GDM1 (cell line): ENCODE measurements at places on chromosomes 1 and 21.
A peak's percentile ranks its signal among the peaks of the same experiment; 100 is the strongest.

- DNase-seq = no peak
Measured at GRCh38 chr1:31704271-31705079, 658 bp upstream of the COL16A1 start.

DNA sequence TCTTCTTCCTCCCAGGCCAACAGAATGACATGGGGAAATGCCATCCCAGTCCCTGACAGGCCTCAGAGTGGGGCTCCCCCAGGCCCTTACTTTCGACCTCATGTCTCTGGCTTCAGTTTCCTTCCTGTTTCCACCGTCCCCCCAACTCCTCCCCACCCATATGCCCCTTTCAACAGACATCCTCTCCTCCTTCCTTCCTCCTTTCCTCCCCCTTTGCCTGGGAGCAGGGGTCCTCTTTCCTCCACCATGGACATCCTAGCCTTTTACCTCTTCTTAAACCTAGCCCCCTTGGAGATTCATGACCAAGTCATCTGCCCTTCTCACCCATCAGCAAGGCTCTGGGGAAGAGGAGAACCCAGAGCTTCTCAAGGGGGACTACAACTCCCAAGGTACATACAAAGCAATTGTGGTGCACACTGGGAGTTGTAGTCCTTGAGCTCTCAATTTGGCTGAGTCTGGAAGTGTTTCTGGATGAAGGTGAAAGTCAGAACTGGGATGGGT is 4.0 kb downstream of the ZBTB7B start:
- DNase-seq = peak; percentile 53

DNA sequence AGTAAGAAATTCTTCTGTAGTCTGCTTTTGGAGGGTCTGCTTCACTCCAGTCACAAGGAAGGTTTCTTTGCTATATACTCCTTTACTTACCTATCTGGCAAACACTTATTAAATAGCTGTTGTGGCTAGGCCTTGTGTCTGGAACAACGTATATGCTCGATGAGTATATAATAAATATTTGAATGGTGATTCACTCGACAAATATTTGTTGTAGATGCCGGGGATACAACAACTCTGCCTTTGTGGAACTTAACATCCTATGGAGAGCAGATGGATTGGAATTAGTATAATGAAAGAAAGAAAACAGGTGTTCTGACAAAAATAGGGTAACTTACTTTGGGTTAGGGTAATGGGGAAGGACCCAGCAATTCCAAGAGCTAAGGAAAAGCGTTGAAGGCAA is 31.1 kb downstream of the KPNA6 start:
- no peak for DNase-seq

DNA sequence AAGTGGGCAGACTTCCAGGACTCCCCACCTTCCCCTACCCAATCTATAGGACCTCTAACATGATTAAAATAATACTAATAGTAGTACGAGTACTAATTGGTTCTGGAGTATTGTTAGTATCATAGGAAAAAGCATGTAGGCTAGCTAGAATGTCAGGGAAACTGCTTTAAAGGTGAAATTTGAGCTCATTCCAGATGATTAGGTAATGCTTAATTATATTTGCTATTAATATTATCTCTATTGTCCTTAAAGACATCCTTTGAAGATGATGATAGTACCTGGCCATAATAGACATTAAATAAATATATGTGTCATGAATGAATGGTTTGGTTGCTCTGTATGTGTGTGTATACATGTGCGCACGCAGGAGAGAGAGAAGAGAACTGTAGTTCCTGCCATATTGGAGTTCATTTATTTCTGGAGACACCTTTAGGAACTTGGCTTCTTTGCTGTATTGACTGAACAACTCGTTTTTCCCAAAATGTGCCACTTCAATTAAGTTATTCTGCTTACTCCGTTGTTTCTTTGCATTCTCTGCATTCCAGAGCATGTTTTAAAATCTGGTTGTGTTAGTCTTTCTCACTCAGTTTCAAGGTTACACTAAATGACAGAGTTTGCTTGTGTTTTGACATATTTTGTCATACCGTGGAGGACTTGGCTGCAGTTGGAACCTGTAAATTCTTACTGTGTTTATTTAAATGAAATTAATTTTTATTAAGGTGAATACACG is 117.1 kb downstream of the OSBPL9 start:
- no peak for DNase-seq

- no peak for DNase-seq
Measured at GRCh38 chr1:186806477-186806876, 22.3 kb upstream of the PLA2G4A start.

DNA sequence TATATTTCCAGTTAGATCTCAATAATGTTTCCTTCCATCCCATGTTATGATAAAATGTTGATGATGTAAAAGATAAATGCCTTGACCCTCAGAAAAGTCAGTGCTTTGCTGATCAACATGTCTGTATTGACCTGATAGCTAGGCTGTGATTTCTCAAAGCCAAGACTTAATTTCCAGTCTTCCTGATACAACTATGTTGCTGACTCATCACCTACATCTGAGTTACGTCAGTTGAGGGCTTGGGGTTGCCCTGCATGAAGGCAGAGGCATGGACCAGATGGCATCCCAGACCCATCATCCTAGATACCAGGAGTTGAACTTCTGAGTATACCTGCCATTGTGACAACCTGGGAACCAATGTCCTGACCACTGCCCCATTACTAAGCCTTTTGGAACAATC is 4.8 kb downstream of the LCE1D start:
- no peak for DNase-seq

DNA sequence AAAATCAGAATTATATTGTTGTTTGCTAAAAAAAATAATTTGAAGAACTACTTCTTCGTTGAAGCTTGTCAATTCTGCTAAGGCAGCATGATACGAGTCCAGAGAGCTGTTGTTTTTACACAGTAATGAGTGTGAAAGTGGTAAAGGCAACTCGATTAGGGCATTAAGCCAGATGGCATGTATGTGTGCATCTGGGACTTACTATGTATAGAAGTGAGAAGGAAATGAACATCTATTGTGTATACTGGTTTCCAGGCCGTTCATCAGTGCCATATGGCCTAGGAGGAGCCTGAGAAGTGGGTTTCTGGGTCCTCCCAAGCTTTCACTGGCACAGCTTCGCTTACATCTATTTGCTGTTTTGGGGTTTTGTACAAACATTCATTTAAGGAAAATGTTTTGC is 5.7 kb downstream of the CTPS1 start:
- DNase-seq = no peak

DNA sequence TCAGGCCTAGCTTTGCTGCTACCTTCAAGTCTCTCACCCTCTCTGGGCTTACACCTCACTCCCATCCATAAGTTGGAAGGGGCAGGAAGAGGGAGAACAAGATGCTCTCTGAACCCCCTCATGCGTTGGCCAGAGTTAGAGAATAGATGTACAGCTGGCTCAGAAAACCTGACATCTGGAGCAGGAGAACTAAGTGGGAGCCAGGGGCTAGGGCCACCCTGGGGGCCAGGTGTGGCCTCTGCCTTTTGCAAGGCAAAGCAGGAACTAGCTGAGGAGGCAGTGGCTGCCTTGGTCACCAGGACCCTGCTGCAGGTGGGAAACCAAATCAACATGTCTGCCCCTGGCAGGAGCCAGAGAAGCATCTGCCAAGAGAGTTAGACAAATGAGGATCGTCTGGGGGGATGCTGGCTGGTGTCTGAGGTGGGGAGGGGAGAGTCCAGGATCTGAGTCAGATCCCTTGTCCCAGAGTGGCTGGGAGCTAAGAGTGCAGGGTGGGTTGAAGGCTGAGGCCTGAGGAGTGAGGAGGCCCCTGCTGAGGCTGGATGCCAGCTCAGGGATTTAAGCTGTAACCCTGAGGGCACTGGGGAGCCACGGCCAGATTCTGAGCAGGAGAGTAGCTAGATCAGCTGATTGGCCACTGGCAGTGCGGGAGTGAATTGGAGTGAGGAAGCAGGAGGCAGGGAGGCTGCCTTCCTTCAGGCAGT is 115.0 kb downstream of the EPHB2 start:
- DNase-seq = no peak

- no peak for DNase-seq
Measured at GRCh38 chr21:17416139-17416538, 96.7 kb upstream of the CXADR start.

DNA sequence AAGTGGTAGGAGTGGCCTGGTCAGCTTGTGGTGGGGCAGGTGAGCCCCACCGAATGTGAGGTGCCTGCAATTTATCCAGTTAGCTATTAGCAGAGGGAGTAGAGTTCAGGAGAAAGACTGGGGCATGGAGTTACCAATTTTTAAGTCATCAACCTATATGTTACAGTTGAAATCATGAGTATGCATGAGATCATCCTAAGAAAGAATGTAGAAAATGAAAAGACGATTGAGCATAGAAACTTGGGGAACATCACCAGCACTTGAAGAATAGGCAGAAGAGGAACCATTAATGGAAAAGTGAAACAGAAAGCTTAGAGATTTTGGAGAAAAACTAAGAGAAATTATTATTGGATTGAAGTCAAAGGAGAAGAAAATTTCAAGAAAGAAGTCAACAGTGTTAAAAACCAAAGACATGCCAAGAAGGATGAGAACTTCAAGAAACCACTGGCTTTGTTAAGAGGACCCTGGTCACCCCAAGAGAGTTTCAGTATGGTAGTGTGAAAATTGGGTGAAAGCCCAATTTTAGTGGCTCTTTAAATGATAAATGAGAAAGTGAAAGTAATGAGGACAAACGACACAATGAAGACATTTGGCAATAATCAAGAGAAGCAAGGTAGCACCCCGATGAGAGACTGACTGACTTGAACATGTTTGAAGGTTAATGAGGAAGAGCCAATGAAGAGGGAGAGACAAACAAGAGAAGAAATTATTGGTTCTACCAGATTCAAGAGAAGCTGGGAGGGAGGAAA is 36.7 kb downstream of the DNASE2B start:
- DNase-seq = no peak

GRCh38 chr1:27934818-27935549 is at the start of gene SMPDL3B:
Gene SMPDL3B, plus strand, starts transcription at chr1:27935000. Its CDS starts 184 bp downstream, at chr1:27935184.
- DNase-seq = peak; percentile 32

GRCh38 chr21:33011462-33011861 is 14.3 kb upstream of the OLIG2 start:
- no peak for DNase-seq

DNA sequence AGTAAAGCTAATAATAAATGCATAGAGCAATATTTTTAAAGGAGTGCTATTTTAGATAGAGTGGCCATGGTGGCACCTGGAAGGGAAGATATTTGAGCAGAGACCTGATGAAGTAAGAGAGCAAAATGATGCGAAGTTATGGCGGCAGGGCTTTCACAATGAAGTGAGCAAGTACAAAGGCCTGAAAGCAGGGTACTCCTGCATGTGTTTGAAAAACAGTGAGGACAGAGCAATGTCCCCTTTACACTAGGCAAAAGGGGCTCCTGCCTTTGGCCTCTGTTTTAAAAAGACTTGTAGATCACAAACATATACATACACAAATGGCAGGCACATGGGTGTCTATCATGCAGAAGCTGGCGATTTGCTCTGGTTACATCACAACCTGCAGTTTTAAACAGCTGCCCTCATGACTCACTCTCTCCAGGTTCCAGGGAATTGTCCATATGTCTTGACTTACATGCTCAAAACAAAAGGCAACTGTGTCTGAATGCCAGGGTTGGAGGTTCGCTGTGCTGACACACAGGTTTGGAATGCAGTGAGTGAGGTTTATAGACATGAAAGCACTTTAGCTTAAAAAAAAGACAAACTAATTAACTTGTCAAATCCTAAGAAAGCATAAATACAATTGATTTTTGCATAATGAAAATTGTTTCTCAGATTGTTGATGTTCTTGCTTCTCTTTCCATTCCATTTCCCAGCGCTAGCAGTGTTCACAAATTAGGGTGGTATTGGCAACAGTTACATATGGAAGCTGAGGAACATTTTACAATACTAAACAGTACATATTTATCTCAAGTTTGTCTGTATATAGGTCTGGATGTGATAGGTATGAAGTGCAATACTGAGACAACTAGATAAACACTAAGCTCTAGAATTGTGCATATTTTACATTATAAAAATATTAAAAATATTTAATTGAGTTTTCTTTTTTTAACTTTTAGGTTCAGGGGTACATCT is 313.9 kb downstream of the BARHL2 start:
- DNase-seq = no peak

DNA sequence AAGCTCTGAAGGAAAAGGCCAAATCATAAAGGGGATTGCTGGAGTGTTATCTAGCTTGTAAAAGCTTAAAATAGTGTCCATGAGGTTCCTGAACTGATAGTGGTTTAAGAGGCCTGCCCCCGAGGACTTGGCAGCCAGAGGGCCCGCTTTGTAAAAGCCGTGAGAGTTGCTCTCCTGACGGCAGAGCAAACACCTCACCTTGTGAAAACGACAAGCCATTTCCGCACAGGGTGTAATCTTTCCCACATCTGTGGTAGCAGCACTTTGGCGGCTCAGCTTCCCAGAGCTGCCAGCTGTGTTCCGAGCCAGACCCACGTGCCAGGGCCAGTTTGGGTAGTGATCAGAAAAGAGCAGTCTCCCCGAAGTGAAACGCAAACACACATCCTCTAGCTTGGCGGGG is 37.0 kb downstream of the SERBP1 start:
- no peak for DNase-seq

DNA sequence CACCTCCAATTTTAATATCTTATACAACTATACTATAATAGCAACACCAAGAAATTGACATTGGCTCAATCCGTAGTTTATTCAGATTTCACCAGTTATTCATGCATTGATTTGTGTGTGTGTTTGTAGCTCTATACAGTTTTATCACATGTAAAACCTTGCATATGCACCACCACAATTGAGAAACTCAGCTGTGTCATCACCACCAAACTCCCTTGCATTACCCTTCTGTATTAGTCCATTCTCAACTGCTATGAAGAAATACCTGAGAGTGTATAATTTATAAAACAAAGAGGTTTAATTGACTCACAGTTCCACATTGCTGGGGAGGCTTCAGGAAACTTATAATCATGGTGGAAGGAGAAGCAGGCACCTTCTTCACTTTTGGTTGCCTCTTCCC is 162.1 kb downstream of the PATJ start:
- DNase-seq = no peak

- no peak for DNase-seq
Measured at GRCh38 chr1:39509360-39510009, 18.0 kb downstream of the BMP8A start.

DNA sequence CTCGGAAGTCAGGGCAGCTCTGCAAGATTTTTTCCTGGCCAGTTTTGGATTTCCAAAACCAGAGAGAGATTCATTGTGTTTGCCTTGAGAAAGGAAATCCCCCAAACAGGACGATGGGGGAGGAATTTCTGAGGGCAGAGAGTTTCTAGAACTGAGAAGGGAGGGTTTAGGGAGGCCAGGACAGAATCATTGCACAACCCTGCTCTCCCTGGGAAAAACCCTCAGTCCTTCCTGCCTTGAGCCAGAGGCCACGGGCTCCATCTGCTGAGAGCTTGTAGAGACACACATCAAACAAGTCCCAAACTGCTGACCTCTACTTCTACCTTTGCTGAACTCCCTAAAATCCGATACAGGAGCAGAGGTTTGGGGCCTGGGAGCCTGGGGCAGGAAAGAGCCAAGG is 99.7 kb downstream of the NMNAT2 start:
- DNase-seq = no peak

DNA sequence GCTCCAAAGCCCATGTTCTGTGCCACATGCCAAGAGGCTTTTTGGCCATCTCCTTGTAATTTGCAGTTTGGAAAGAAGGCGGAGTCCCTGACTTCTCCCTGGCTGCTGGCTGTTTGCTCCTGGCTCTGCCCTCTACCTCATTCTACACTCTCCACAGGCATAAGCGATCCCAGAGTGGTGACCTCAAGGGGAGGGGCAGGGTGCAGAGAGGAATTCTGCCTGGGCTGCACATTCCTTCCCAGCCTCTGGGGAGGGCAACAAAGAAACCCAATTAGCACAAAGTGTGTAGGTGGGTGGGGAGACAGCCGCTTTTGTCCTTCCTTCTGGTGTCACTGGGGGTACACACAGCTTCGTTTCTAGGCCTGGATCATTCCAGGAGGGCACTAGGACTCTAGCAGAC is 95.3 kb downstream of the HIVEP3 start:
- DNase-seq = no peak
